ENCODE measurements at places on chromosomes 16 and 17. TPM values are rescaled to one million over a fixed set of nuclear protein-coding genes. Genes with fewer than 3 reads are reported as not detected.

The KRT35 gene
- total RNA-seq: not detected

The PCYT2 gene
- 64.7 TPM for total RNA-seq

The INCA1 gene
- total RNA-seq: not detected

The KRTAP3-1 gene
- total RNA-seq: not detected

The SLC9A5 gene
- total RNA-seq: 1.2 TPM

The PRSS8 gene
- total RNA-seq: not detected

The TP53TG3 gene
- not detected for total RNA-seq

The EXOC3L1 gene
- 2.3 TPM for total RNA-seq

Data from omental fat pad (tissue), 4 donors.